ENCODE measurements at places on chromosomes 16 and 17.

DNA sequence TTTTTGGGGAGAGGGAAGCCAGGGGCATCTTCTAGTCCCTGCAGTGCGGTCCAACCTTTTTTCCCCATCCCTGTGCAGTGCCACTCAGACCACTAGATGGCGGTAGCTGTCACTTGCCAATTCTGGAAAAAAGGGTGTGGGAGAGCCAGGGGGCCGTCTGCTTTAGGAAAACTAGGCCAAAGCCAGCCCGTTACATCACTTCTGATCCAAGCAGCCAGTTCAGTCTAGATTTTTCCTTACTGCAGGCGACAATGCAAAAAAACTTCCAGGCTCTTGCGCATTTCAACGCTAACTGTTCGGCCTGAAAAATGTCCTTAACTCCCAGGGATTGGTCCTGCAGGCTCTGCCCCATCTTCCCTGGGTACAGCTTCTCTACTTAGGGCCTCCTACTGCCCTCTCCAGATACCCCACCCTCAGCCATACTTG lies 69.2 kb upstream of the CES5A start:
- DNase-seq = peak; percentile 89

- DNase-seq = no peak
Measured at GRCh38 chr17:1315409-1315808, 35.9 kb downstream of the TRARG1 start.

DNA sequence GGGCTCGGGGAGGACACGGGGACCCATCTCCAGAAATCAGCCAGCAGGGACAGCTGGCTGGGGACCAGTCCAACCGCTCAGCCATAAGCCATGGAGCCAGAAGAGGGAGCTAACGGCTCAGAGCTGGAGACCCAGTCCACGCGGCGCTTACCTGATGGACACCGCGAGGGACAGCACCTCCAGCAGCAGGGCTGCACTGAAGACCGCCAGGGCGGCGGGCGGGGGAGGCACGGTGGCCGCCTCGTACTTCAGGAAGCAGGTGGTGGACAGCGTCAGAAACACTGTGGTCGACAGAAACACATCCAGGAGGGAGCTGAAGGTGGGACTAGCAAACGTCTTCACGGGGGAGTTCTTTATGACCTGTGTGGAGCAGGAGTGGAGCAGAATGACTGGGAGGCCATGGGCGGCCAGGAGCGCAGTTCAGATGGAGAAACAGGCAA lies 102.6 kb upstream of the CREBBP start:
- no peak for DNase-seq

GRCh38 chr16:78672779-78673556 lies 573.5 kb downstream of the WWOX start:
- no peak for DNase-seq

DNA sequence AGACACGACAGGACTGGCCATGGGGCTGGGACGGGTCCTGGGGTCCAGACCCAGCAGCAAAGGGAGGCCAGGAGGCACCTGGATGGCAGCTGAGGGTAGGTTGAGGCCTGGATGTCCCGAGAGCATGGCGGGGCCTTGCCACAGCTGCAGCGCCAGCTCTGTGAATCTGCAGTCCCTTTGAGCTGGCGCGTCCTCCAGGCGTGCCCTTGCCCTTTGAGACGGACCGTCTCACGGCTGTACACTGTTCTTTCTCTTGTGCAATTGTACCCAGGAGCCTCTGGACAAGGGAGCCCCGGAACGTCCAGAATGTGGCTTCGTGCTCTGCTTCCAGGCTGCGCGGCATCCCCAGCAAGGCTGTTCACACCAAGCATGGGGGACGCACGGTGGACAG lies 69.5 kb upstream of the CIBAR2 start:
- no peak for DNase-seq

DNA sequence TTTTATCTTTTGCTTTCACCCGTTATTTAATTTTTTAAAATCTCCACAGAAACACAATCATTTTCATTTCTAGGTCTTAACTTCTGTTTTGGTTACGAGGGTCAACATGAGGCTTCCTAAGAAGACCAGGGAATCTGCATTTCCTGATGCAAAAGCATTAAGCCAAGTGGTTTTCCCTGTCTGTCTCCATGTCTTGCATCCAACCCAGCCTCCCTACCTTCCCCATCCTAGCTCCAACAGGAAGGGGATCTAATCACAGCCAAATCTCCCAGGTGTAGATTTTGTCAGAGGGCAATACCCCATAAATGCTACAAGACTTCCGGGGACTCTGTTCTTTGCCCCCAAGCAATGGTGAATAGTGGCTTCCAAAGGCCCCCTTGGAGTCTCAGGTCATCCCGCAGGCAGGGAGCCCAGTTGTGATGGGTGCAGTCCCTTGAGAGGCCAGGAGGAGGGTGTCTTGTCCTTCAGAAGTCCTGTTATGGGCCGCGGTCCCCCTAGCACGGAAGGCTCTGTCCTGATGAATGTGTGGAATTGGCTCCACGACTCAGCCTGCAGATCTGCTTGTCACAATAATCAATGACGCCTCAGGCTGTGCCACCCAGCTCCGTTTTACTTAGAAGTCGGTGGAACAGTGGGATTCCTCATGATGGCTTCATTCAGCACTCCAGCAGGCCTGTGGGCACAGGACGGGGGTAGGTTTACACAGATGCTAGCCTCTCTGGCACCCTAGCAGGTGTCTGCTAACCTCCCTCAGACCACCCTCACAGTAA lies 141.1 kb downstream of the RGS9 start:
- peak; percentile 84 for DNase-seq

GRCh38 chr17:11668618-11669017 lies 70.3 kb downstream of the DNAH9 start:
- DNase-seq = no peak

DNA sequence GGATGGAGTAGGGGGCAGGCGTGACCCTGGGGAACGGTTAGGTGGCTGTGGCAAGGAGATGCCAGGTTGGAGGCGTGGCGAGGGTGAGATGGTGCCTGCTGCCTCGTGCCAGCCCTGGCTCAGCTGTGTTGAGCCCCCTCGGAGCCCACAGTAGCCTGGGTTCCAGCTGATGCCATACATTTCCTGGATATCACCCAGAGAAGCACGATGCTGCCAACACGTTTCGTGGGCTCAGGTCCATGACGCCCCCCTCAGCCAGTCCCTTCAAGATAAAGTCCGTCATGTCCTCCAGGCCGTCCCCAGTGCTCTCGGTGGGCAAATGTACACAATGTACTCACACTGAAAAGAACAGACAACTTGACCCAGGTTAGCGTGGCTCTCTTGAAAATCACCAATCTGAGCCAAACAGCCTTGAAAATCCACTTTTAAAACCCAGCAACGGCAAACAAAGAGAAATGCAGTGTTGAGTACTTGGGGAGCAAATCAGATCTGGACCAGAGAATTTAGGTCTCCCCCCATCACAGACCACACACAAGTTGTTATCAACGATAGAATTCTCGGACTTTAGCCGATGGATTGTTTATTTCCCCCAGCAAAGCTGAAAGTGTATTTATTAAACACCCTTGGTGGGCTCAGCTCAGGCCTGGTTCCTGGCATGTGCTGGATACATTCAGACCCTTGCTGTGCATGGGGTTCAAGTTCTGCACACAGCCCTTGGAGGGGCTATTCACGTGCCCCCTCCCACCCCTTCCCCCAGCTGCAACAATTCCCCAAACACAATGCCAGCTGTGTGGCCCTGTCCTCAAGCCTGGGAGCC lies 102.8 kb upstream of the PLCG2 start:
- DNase-seq = no peak
